Cardiac muscle cell (in vitro differentiated cells and primary cell): ENCODE measurements at places on chromosomes 2 and 18. TPM values are rescaled to one million over a fixed set of nuclear protein-coding genes. Genes with fewer than 3 reads are reported as not detected.

GRCh38 chr2:171763602-171764001 lies 76.3 kb downstream of the DYNC1I2 start:
- no peak overlapping the region for H3K27ac ChIP-seq
- no peaks in the 10 kb centered on the region for H3K27me3 ChIP-seq
- no peaks in the 10 kb centered on the region for H3K4me1 ChIP-seq
- no peak for DNase-seq

DNA sequence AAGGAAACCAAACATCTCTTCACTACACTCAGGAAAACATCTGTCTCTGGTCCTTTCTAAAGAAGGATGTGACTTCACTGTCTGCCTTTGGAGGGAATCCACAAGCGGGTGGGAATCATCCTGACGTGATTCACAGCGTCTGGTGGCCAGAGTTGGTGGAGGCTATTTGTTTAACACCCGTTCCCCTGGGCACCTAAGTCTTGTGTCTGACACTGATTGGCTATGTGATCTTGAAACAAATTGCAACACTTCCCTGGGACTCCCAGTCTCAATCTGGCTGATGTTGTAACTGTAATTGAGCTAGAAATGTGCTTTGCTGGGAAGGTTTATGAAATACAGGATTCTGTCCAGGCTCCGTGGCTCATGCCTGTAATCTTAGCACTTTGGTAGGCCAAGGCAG lies 28.8 kb upstream of the SIX3 start:
- H3K27me3 ChIP-seq = peaks cover 29% of the 10 kb centered on the region
- no peak overlapping the region for H3K27ac ChIP-seq
- no peak overlapping the region for H3K4me3 ChIP-seq

GRCh38 chr18:45806226-45806625 lies 19.2 kb upstream of the SIGLEC15 start:
- H3K36me3 ChIP-seq = no peaks in the 10 kb centered on the region
- DNase-seq = peak; percentile 78
- no peak overlapping the region for H3K4me3 ChIP-seq
- no peaks in the 10 kb centered on the region for H3K4me1 ChIP-seq
- no peaks in the 10 kb centered on the region for H3K27me3 ChIP-seq
- no peak overlapping the region for H3K27ac ChIP-seq

TRIM43 gene
- total RNA-seq = not detected in 2 replicates

GRCh38 chr2:25009954-25010353 lies 31.9 kb upstream of the EFR3B start:
- peaks cover 3% of the 10 kb centered on the region for H3K4me1 ChIP-seq
- H3K36me3 ChIP-seq = no peaks in the 10 kb centered on the region
- no peaks in the 10 kb centered on the region for H3K27me3 ChIP-seq
- H3K27ac ChIP-seq = no peak overlapping the region
- H3K4me3 ChIP-seq = no peak overlapping the region

FBLN7 gene
- 1.3 and 4.7 TPM in 2 replicates for total RNA-seq

DNA sequence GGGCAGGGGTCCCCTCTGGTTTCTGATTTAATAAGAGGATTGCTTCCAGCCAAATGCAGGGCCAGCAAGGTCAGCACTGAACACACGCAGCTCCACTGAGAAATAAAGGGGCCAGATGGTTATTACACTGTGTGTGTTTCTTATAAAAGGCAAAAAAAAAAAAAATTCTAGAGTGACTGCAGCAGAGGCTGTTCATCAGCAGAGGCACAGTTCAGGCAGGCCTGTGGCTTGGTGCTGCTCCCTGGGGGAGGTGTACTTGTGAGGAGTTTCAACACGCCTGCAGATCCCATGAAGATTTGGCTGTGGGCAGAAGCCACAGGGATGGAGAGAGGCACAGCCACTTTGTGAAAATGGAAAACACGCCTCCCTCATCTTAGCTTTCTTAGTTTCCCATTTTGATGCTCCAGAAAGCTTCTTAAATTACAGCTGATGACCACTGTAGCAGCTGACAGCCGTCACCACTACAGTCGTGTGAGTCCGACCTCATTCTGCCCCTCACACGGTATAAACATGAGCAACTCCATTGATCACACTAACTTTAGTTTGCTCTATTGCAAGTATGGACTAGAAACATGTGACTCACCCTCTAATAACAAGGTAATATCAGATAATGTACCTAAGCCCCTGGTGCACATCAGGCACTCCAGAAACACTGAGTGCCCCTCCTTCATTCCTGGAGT lies 726.5 kb upstream of the RAB6C start:
- H3K36me3 ChIP-seq = no peaks in the 10 kb centered on the region
- no peak overlapping the region for H3K4me3 ChIP-seq
- no peaks in the 10 kb centered on the region for H3K27me3 ChIP-seq
- H3K4me1 ChIP-seq = no peaks in the 10 kb centered on the region
- no peak for DNase-seq

- no peaks in the 10 kb centered on the region for H3K4me1 ChIP-seq
- DNase-seq = no peak
These were observed 134.9 kb downstream of the RPIA start for GRCh38 chr2:88826399-88826798.

DNA sequence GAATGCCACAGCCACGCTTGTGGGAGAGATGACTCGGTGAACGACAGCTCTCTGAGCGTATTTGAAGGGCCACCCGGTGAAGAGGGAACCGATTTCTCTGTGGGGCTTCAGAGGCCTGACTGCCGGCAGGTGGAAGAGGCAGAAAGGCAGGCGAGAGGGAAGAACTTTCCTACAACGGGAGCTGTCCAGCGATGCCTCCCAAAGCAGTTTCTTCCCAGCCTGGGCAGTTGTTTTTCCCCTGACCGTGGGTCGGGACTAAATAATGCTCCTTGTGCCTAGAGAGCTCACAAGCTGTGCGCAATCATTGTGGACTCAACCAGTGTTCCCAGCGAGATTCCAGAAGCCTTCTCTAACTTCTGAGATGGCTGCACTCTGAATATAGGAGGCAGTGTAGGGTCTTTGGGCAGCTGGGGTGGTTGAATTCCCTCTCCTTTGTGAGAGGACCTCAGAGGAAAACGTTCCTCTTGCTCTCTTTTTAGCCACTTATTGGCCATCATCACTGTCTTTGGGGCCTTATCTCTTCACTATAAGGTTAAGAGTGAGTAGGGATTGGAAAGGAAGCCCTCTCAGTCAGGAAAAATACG lies 710 bp downstream of the SEC11C start:
- peak; percentile 33 for DNase-seq
- peak overlapping the region; percentile 64 for H3K4me3 ChIP-seq
- H3K36me3 ChIP-seq = no peaks in the 10 kb centered on the region
- H3K4me1 ChIP-seq = peaks cover 4% of the 10 kb centered on the region
- H3K27ac ChIP-seq = peak overlapping the region; percentile 27

RIT2 gene
- total RNA-seq = not detected in 2 replicates

KIAA1328 gene
- 6.6 and 11.5 TPM in 2 replicates for total RNA-seq

- DNase-seq = no peak
- no peaks in the 10 kb centered on the region for H3K27me3 ChIP-seq
- no peak overlapping the region for H3K4me3 ChIP-seq
- H3K27ac ChIP-seq = no peak overlapping the region
- H3K36me3 ChIP-seq = no peaks in the 10 kb centered on the region
These were observed 34.3 kb downstream of the NETO1 start for GRCh38 chr18:72833471-72833870.

PTPN18 gene
- total RNA-seq = 16.7 and 36.3 TPM in 2 replicates

DNA sequence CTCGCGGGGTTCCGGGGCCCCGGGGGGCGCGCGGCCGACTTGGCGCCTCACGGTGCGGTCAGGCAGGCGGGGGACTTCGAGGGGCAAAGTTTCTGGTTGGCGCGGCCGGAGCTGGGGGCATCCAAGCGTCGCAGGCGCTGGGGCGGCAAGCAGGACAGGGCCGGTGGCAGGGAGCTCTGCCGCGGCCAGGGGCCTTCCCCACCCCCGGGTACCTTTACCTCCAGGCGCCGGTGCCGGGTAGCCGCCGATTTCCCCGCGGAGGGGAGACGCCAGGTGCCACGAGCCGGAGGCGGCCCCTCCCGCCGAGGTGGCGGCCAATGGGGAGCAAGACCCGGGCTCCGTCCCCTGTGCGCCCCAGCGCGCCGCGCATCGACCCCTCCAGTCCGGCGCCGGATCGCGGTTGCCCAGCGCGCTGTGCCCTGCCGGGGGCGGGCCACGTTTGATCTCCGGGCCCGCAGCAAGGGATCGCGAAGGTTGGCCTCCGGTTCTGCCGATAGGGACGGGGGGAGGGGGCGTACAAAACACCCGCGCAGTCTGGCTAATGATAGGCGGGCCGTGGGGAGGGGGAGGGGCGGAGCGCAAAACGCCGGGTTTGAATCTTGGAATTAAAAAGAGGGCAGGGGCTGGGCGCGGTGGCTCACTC lies at the start of gene ST8SIA5:
Gene ST8SIA5 (minus strand): TSS at position 495 of the 643 bp plus-strand sequence. CDS start 545 bp downstream, outside the sequence.
- H3K4me1 ChIP-seq = peaks cover 8% of the 10 kb centered on the region
- no peaks in the 10 kb centered on the region for H3K36me3 ChIP-seq
- H3K27me3 ChIP-seq = peaks cover 94% of the 10 kb centered on the region

ST8SIA5 gene
- total RNA-seq = 0.67 TPM in 1 of 2 replicates, not detected in the other

DNA sequence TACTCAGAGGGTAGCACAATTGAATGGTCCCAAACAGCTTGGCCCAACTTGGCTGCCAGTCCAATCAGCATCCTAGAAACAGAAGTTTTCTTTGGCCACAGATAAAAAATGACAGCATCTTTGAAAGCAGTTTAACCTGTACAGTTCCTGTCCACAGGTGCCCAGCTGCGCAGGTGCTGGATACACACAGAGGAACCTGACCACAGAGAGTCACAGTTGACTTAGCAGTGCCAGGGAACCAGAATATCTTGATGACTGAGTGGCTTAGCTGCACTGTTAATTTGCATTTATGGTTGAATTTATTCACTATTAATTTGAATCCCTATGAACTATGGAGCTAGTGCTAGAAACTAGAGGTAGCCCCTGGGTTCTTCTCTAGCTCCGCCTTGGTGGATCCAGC lies 93.7 kb downstream of the TPGS2 start:
- no peak overlapping the region for H3K4me3 ChIP-seq
- peaks cover 73% of the 10 kb centered on the region for H3K36me3 ChIP-seq
- DNase-seq = no peak
- H3K4me1 ChIP-seq = no peaks in the 10 kb centered on the region
- no peak overlapping the region for H3K27ac ChIP-seq

SERPINB7 gene
- not detected in 2 replicates for total RNA-seq

DNA sequence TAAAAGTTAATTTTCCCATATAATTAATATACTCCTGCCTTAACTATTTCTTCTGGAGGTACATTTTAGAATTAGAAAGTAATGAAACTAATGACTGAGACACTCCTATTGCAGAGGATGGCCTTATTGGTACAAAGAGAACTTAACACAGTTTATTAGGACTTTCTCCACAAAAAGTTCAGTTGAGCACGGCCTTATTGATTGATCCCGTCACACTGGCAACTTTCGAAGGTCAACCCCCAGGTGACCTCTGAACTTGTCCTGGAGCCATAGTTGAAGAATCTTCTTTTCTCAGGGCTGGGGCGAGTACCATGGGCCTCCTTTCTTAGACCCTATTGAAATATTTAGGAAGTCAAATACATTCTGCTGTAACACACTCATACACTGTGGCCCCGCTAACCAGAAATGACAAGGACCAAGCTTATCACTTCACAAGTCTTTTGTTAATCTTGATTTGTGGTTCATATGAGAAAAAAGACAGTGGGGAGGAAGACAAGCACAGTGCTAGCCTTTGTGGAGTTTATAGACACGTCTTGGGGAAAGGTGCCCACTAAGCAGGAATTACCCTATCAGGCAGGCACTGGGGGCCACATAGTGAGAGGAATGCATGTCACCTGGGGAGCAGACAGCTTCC lies 11.2 kb downstream of the SPP2 start:
- DNase-seq = no peak
- no peak overlapping the region for H3K4me3 ChIP-seq
- no peaks in the 10 kb centered on the region for H3K27me3 ChIP-seq
- no peaks in the 10 kb centered on the region for H3K36me3 ChIP-seq

DNA sequence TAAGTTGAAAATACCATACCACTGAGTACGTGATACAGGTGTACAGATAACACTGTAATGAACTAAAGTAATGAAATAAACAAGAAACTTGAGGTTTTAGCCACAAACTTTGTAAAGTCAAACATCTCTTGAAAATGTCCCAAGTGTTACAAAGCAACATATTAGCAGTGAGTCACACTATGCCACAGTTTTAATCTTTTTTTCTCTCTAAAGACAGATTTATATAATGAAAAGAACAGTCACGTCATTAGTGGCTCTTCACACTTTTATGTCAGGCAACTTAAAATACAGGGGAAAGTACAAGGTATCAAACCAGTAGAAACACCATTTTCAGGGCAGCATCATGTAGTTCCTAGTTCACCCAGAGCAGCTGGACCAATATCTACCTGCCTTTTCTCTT lies 42.1 kb downstream of the RAPH1 start:
- no peaks in the 10 kb centered on the region for H3K4me1 ChIP-seq
- peaks cover 4% of the 10 kb centered on the region for H3K36me3 ChIP-seq
- H3K4me3 ChIP-seq = no peak overlapping the region
- H3K27ac ChIP-seq = no peak overlapping the region
- peak; percentile 19 for DNase-seq

GRCh38 chr18:12491611-12492435 lies 84.1 kb downstream of the PRELID3A start:
- H3K4me1 ChIP-seq = no peaks in the 10 kb centered on the region
- peaks cover 19% of the 10 kb centered on the region for H3K36me3 ChIP-seq
- H3K4me3 ChIP-seq = no peak overlapping the region

- H3K4me1 ChIP-seq = no peaks in the 10 kb centered on the region
- DNase-seq = peak; percentile 70
- H3K27ac ChIP-seq = no peak overlapping the region
- no peaks in the 10 kb centered on the region for H3K36me3 ChIP-seq
- H3K27me3 ChIP-seq = no peaks in the 10 kb centered on the region
- no peak overlapping the region for H3K4me3 ChIP-seq
These were observed 128.7 kb upstream of the L3MBTL4 start for GRCh38 chr18:6543330-6543908.

DNA sequence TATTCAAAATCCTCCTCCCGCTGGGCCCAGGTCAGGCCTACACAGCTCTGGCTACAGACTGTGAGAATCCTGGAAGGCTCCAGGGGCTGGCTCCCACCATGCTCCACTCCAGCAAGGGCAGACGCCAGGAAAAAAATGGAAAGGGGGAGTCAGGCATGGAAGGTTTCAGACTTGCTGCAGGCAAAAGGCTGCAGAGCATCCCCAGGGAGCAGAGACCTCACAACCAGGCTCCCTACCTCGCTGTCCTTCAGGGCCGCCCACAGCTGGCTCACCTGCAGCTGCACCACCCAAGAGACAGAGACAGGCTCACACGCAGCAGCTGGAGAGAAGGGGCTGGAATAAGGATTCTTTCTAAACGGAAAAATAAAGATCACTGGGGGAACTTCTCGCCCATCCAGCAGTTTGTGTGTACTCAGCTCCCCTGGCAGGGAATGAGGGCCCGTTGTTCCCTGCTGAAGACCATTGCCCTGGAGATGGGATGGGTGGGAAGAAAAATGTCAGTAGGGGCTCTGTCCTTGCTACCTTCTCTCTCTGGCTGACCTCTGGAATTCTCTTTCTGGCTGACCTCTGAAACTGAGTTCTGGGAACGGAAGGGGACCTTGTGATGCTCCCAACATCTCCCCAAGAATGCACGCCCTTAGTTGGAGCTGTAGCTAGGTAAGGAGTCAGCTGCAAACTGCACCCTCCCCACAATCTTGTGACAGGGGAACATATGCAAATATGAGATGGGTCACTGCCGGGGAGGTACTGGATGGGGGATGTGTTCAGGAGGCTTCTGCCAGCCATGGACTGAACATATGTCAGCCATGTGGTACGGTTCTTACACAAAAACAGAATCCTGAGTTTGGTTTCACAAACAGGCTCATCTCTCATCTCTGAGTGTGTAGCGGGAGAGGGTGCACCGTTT lies 34.5 kb downstream of the BCL2 start:
- H3K36me3 ChIP-seq = no peaks in the 10 kb centered on the region
- H3K4me3 ChIP-seq = no peak overlapping the region
- DNase-seq = no peak
- no peaks in the 10 kb centered on the region for H3K27me3 ChIP-seq
- peaks cover under 1% of the 10 kb centered on the region for H3K4me1 ChIP-seq
- no peak overlapping the region for H3K27ac ChIP-seq

GRCh38 chr2:113818382-113818951 lies 62.0 kb upstream of the SLC35F5 start:
- no peaks in the 10 kb centered on the region for H3K27me3 ChIP-seq
- H3K4me3 ChIP-seq = no peak overlapping the region
- no peaks in the 10 kb centered on the region for H3K36me3 ChIP-seq
- peak overlapping the region; percentile 61 for H3K27ac ChIP-seq

DUSP11 gene
- 15.2 and 16.9 TPM in 2 replicates for total RNA-seq
